Dermis microvascular lymphatic vessel endothelial cell (primary cell): ENCODE measurements at places on chromosomes 5 and 9. TPM values are rescaled to one million over a fixed set of nuclear protein-coding genes. Genes with fewer than 3 reads are reported as not detected.

Gene HBEGF
- 12.1 and 15.5 TPM in 2 replicates for total RNA-seq

Gene LURAP1L
- 2.5 and 2.6 TPM in 2 replicates for total RNA-seq

Gene CD180
- total RNA-seq, result under 0.01 TPM in 1 of 2 replicates, not detected in the other

Gene LHX3
- total RNA-seq, result not detected in 2 replicates

Gene VAV2
- total RNA-seq, result 15.0 and 20.6 TPM in 2 replicates

Gene PROB1
- total RNA-seq, result 3.1 and 5.1 TPM in 2 replicates

Gene TRAF1
- 0.51 and 1.2 TPM in 2 replicates for total RNA-seq

Gene GPSM1
- 16.2 and 28.2 TPM in 2 replicates for total RNA-seq

Gene RNF224
- total RNA-seq, result under 0.01 TPM in 1 of 2 replicates, not detected in the other

Gene SEMA5A
- under 0.01 and 0.13 TPM in 2 replicates for total RNA-seq

Gene DNLZ
- total RNA-seq, result 12.5 and 15.0 TPM in 2 replicates

Gene IFNB1
- not detected in 2 replicates for total RNA-seq

Gene PTGDS
- total RNA-seq, result 0.13 and 0.25 TPM in 2 replicates

Gene LTC4S
- 0.39 and 0.63 TPM in 2 replicates for total RNA-seq

Gene PIP5K1B
- total RNA-seq, result under 0.01 TPM in 2 replicates

Gene FBN2
- total RNA-seq, result 0.13 and 0.38 TPM in 2 replicates

Gene RLN2
- 0.38 and 0.90 TPM in 2 replicates for total RNA-seq

Gene HTR1A
- total RNA-seq, result not detected in 2 replicates

Gene FOXI1
- not detected in 2 replicates for total RNA-seq

Gene OR1J2
- total RNA-seq, result not detected in 2 replicates

Gene TTC23L
- total RNA-seq, result 0.13 and 0.26 TPM in 2 replicates

Gene ANKRD55
- 3.7 and 4.0 TPM in 2 replicates for total RNA-seq

Gene RPS23
- 3,145 and 3,199 TPM in 2 replicates for total RNA-seq

Gene MED10
- 8.7 and 13.8 TPM in 2 replicates for total RNA-seq

Gene OR2Y1
- total RNA-seq, result not detected in 2 replicates

Gene HRCT1
- total RNA-seq, result 2.6 and 3.3 TPM in 2 replicates

Gene SLC1A3
- total RNA-seq, result not detected in 2 replicates
